ENCODE measurements at places on chromosomes 5 and 9. TPM values are rescaled to one million over a fixed set of nuclear protein-coding genes. Genes with fewer than 3 reads are reported as not detected.

DNA sequence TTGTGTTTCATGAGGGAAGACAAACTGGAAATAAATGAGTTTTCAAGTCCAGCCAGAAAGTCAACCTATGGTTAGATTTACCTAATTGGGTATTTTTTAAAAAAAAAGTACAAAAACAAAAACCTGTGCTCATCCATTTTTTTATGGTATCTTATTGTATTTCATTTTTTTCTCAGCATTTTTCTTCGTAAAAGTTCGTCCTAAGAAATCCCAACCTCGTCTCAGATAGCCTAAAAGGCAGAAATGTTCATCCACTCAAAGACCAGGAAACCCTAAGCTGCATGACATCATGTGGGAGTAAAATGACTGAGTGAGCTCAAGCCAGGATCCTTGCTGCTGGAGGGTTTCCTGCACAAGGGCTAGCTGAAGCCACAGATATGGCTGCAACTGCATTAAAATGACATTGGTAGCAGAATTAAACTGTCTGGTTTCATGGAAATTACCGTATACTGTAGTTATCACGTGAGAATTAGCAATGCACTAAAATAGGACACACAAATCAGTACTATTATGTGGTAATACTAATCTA lies 70.4 kb downstream of the NFIB start:
- no peak for DNase-seq

DNA sequence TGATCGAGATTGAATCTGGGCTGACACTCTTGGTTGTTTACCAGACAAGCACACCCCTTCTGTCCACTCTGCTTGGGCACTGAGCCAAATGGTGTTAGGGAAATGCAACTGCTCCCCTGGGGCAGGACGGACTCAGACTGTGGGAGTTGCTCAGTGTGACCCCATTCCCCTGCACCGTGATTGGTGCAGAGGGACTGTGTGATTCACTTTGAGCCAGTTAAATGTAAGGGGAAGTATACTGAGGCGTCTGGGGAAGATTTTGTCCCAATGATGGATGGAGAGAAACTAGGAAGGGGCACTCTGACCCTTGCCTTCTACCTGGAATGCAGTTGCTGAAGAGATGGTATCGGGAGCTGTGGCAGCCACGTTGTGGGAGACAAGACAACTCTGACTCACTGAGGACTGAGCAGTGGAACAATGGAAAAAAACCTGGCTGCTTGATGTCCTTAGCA lies 196.0 kb upstream of the ANKRD55 start:
- peak; percentile 38 for DNase-seq

DNA sequence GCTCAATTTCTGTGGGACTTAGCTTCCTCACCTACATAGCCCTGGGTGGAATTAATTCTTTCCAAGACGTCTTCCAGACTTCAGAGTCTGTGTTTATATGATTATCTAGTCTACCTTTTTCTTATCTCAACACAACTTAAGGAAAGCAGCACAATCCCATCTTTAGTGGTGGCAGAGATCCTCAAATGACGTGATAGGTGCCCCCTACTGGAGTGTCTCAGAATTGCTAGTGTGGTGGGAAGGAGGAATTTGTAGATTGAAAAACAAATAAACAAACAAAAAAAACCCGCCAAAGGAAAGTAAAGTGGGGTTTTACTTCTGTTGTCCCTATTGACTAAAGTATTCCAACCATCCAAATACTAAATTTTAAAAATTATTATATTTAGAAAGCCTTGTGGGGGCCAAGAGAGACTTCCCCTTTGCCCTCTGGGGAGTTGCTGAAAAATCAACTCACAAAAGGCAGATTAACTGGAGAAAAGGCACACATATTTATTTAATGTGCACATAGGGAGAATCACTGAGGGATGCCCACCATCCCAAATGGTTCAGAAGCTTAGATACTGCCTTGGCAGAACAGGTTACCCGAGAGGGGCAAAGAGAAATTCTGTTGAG lies 283.3 kb downstream of the TMEM167A start:
- peak; percentile 26 for DNase-seq

DNA sequence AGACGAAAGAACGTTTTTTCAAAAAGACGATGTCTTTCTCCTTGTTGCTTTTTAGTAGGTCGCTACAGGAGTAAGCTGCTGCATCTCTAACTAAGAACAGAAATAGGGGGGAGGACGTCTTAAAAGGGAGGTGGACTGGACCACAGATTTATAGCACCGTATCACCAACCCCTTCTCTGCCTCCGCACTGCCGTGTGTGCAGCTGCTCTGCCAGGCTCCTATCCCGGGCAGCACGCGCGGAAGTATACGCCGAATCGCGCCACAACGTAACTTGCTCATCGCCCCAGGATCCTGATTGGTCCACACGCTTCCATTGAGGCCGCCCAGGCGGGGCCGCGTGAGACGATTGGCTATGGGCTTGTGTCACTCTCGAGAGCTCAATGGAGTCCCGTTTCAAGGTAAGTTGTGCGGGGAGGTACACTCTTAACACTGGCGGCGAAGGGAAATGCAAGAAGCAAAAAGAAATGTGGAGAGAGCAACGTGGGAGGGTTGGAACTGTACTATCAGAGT lies at the start of gene ELAVL2:
ELAVL2 (minus strand) TSS at position 121 of the 510 bp plus-strand sequence. CDS start 64,006 bp downstream, outside the sequence.
- peak; percentile 93 for DNase-seq

- DNase-seq: peak; percentile 16
These were observed 34.2 kb downstream of the CORO2A start for GRCh38 chr9:98158071-98158831.

DNA sequence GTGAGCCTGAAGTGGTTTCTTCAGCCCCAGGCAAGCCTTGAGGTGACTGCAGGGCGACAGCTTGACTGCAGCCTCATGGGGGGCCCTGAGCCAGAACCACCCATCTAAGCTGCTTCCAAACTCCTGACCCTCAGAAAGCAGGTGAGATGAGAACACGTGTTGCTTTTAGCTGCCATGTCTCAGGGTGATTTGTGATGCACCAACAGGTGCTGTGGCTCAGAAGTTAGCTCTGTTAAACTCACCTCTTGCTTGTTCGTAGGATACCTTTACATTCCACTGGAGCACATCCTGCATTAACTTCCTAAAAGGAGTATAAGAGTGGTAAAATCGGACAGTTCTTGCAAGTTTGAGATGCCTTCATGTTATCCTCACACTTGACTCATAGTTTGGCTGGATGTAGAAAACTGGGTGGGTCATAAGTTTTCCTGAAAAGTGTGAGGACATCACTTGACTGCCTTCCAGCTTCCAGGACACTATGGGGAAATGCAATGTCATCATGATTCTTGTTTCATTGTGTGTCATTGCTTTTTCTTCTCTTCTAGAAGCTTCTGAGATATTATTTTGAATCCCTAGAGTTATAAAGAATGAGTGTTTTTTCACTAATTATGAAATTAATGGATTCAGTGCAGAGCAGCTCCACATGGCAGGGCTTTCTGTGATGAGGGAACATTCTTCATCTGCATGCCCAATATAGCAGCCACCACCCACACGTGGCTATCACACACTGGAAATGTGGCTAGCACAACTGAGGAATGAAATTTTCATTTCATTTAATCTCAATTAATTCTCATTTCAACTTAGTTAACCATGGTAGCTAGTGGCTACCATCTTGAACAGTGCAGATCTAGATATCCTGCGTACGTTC lies 92.3 kb downstream of the HSD17B3 start:
- DNase-seq: peak; percentile 36

DNA sequence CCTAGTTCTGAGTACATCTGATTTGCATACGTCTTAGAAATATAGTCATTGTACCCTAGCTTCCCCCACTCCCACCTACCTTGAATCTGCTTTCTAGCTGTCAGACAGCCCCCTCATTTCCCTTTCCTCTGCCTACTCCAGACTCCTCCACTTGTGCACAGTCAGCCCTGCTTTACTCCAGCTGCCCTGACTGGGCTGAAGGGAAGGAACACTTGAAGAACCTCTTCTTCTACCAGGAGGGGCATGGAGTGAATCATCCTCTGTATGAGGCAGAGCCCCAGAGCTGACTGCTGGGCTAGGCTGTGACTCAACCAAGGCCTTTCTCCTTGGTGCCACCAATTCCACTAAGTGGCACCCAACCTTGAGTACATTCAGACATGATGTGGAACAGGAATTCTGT lies 18.1 kb upstream of the ZFR start:
- no peak for DNase-seq

MYMK gene
- not detected for total RNA-seq

JAKMIP2 gene
- total RNA-seq: 0.69 TPM

FRRS1L gene
- not detected for total RNA-seq

MAST4 gene
- 0.69 TPM for total RNA-seq

AK6 gene
- total RNA-seq: 73.3 TPM

PCDHGC4 gene
- 0.12 TPM for total RNA-seq

Measured in NCI-H460 (cell line).